ENCODE measurements at places on chromosomes 11 and 22. TPM values are rescaled to one million over a fixed set of nuclear protein-coding genes. Genes with fewer than 3 reads are reported as not detected.

The TRIM34 gene
- 8.4 TPM for total RNA-seq

The DGCR8 gene
- total RNA-seq = 38.7 TPM

DNA sequence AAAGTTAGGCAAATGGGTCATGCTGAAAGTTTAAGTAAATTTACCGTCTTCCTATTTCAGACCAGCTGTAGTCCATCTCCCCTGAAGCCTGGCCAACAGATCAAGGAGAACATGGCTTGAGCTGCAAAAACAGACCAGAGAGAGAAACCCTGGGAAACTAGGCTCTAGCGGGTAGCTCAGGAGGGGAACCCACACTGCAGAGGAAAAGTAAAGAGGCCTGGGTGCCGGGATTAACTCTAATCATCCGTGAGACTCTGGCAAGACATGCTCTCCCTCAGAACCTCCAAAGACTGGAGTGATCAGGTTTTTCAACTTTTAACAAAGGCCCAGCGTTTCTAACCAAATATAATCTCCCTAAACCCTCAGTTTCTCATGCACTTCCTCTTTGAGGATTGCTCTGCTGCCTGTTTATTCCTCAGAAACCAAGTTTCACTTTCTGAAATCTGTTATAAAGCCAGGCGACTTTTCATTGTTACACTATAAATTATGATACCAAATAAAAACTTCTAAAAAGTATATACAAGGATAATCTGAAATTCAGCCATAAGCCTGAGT is 67.5 kb downstream of the GAB2 start:
- no peak for DNase-seq
- no peaks in the 10 kb centered on the region for H3K27me3 ChIP-seq
- H3K36me3 ChIP-seq = no peaks in the 10 kb centered on the region
- H3K4me1 ChIP-seq = peaks cover 59% of the 10 kb centered on the region
- peak overlapping the region; percentile 80 for H3K27ac ChIP-seq
- H3K4me3 ChIP-seq = peak overlapping the region; percentile 24

GRCh38 chr11:68688881-68689280 is 4.5 kb downstream of the GAL start:
- peaks cover 13% of the 10 kb centered on the region for H3K4me1 ChIP-seq
- no peak overlapping the region for H3K27ac ChIP-seq
- peaks cover 60% of the 10 kb centered on the region for H3K27me3 ChIP-seq
- H3K36me3 ChIP-seq = no peaks in the 10 kb centered on the region

The SYTL2 gene
- 15.6 TPM for total RNA-seq

DNA sequence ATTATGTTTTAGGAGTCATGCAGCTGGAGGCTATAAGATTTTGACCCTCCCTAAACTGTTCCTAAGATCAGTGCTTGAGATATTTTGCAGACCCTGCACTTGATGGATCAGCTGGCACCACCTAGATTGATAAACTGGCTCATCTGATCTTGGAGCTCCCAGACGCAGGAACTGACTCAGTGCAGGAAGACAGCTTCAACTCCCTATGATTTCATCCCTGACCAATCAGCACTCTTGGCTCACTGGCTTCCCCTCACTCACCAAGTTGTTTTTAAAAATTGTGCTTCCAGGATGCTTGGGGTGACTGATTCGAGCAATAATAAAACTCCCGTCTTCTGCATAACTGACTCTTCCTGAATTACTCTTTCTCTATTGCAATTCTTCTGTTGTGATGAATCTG is 637.5 kb upstream of the FAT3 start:
- DNase-seq = no peak
- H3K27me3 ChIP-seq = no peaks in the 10 kb centered on the region
- no peak overlapping the region for H3K4me3 ChIP-seq

The UBQLN3 gene
- total RNA-seq = not detected

DNA sequence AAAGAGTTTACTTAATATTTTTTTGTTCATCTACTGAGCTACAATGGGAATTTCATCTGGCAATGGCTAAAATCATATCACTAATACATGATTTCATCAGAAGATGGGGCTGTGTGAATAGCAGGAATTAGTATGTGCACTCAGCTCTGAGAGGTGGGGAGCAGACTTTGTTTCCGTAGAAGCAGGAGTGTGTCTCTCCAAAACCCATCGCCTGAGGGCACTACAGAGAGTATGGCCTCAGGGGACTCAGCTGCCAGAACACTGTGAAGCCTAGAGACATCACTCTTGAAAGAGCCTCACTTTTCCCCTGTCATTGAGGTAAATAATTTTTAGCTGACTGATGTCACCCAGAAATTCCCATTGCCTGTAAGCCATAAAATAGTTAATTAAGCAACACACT is 261.4 kb upstream of the ISX start:
- no peaks in the 10 kb centered on the region for H3K36me3 ChIP-seq
- peaks cover 12% of the 10 kb centered on the region for H3K4me1 ChIP-seq

- H3K27me3 ChIP-seq = no peaks in the 10 kb centered on the region
- peaks cover 22% of the 10 kb centered on the region for H3K4me1 ChIP-seq
- no peak overlapping the region for H3K4me3 ChIP-seq
- H3K27ac ChIP-seq = peak overlapping the region; percentile 53
These were observed 49.2 kb downstream of the RPL27A start for GRCh38 chr11:8731647-8732323.

The CNTN5 gene
- not detected for total RNA-seq

DNA sequence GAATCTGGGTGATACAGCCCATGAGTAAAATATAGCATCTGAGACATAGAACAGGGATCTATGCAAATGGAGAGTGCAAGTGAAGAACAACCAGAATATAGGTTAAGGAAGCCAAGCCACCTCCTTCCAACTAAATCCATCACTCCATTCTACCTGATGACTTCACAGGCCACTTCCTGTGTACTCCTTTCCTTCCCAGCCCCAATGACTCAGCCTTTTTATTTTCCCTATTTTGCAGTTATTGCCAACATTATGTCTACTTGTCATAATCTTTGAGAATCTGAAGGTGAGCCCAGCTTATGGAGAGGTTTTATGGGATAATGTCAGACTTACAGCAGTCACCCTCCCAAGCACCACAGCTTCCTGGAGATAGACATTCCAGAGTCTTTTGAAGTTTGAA is 1.4 kb upstream of the OR52M1 start:
- H3K27ac ChIP-seq = no peak overlapping the region
- H3K27me3 ChIP-seq = no peaks in the 10 kb centered on the region
- DNase-seq = no peak

DNA sequence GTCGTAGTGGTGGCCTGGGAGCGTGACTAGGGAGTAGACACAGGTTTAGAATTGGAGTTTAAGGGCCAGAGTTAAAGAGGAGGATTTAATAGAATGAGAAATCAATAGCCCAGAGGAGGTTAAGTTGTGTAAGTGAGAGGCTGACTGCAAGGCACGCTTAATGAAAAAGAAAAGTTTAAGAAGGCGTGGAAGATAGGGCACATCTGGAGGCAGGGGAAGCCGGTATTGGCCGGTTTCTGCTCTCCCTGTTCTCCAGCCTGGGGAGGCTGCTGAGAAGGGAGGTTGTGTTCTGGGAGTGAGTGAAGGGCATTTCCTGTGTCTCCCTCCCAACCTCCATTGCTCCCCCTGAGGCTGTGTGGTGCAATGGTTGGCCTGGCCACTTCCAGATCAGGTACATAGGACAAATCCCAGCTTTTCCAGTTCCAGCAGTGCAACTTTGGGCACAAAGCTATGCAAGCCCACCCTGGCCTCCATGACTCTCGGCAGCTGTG is 6.3 kb downstream of the GRIK4 start:
- no peak overlapping the region for H3K27ac ChIP-seq
- DNase-seq = peak; percentile 53
- no peaks in the 10 kb centered on the region for H3K4me1 ChIP-seq
- H3K27me3 ChIP-seq = peaks cover 30% of the 10 kb centered on the region
- H3K4me3 ChIP-seq = no peak overlapping the region

DNA sequence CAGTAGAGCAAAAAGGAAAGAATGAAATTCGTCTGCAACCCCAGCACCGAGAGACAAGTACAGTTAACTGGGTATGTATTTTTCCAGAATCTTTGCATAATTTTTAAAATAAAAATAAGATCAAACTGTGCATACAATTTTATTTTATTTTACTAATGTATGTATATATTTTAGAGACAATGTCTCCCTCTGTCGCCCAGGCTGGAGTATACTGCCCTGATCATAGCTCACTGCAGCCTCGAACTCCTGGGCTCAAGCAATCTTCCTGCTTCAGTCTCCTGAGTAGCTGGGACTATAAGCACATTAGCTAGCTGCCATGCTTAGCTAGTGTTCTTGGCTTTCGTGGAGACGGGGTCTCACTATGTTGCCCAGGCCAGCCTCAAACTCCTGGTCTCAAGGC is 18.8 kb upstream of the DRD2 start:
- H3K4me3 ChIP-seq = no peak overlapping the region
- no peaks in the 10 kb centered on the region for H3K4me1 ChIP-seq
- H3K27me3 ChIP-seq = peaks cover 7% of the 10 kb centered on the region
- H3K36me3 ChIP-seq = no peaks in the 10 kb centered on the region

GRCh38 chr11:105177658-105178057 is 38.1 kb upstream of the CARD18 start:
- DNase-seq = no peak
- H3K4me1 ChIP-seq = peaks cover 8% of the 10 kb centered on the region
- no peaks in the 10 kb centered on the region for H3K27me3 ChIP-seq
- no peak overlapping the region for H3K4me3 ChIP-seq

GRCh38 chr11:107249054-107249453 is 208.6 kb downstream of the CWF19L2 start:
- H3K27me3 ChIP-seq = no peaks in the 10 kb centered on the region
- H3K36me3 ChIP-seq = no peaks in the 10 kb centered on the region
- H3K27ac ChIP-seq = no peak overlapping the region
- no peaks in the 10 kb centered on the region for H3K4me1 ChIP-seq
- DNase-seq = no peak

DNA sequence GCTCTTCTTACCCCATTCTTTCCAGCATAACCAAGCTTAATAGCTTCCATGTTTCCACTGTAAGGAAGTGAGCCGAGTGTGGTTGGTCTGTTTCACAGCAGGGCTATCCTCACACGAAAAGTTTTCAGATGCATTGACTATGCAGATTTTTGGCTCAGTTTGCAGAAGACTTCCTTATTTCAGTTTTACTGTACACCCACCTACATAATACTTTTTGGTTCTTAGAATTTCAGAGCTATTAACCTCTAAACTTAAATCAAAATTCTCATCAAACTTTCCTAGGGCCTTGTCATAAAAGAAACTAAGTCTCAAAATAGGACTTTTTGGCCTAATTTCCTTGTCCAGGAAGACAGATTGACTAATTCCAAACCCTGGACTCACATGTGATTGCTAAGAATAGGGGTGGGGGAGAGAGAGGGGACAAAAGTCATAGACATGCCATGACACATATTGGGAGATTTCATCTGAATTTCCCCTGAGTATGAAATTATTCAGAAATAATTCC is 7.3 kb upstream of the EHF start:
- DNase-seq = peak; percentile 28
- no peak overlapping the region for H3K27ac ChIP-seq
- H3K27me3 ChIP-seq = no peaks in the 10 kb centered on the region
- no peak overlapping the region for H3K4me3 ChIP-seq

The OR8G5 gene
- total RNA-seq = not detected

DNA sequence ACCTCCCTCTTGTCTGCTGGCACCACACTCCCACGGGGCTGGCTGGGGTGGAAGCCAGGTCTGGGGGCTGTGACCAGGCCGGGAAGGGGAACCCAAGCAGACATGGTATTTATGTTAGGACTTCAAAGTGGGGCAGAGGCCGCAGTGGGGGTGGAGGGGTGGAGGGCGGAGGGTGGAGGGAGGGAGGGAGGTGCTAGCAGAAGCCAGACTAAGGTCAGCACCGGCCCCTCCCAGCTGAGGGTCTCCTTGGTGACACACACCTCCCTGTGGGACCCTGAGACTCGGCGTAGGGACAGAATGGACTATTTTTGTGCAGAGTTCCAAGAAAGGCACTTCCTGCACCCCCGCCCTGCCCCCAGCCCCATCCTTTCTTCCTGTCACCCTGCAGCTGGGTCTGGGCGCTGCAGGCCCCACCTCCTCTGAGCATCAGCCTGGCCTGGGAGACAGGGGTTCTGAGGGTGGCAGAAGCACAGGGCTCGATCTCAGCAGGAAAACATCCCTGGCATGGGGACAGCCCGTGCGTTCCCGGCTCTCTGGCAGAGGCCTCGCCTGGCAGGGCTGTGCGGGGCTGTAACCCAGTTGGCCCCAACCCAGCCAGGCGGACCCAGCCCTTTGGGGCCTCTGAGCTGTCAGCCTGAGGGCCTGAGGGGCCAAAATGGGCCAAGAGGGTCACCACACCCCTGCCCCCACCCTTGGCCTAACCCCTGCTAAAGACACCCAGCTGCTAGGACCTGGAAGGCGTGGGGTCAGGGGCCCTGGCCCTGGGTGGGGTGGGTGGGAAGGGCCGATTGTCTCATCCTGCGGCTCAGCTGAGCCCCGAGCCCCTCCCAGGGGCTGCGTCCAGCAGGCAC is 9.6 kb upstream of the CD248 start:
- H3K27me3 ChIP-seq = no peaks in the 10 kb centered on the region
- H3K36me3 ChIP-seq = peaks cover under 1% of the 10 kb centered on the region
- H3K4me1 ChIP-seq = peaks cover 61% of the 10 kb centered on the region
- peak overlapping the region; percentile 74 for H3K27ac ChIP-seq
- H3K4me3 ChIP-seq = no peak overlapping the region

DNA sequence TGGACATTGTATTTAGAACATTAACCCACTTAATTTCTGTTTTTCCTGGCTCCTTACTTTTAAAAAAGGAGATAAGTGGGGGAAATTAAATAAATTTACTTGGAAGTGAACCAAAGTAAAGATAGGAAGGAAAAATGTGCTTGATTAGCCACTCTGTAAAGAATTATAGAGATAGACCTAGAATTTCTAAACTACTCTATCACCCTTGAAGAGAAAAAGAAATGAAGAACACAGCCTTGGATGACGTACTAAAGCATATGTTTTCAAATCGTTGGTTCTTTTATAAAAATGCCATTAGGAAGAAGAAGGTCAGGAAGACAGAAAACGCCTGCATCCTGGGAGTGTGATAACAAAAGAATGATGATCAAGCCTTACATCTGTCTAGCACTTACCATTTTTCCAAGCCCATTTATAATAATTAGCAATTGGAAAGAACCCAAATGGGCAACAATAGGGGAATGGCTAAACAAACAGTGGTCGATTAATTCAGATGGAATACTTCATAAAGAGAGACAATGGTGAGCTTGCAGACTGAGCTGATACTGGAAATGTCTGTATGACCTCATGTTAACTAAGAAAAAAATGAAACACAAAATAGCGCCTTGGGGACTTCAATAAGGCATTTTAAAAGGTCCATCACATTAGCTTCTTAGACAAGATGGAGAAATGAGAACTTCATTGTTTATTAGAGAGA is 81.0 kb upstream of the LRRC55 start:
- no peak overlapping the region for H3K4me3 ChIP-seq
- no peaks in the 10 kb centered on the region for H3K36me3 ChIP-seq
- H3K27me3 ChIP-seq = no peaks in the 10 kb centered on the region
- no peak for DNase-seq

Data from suprapubic skin (tissue), 4 donors.